Activated naive CD8-positive, alpha-beta T cell treated with anti-CD3 and anti-CD28 coated beads for 36 hours (primary cell): ENCODE measurements at places on chromosomes 3 and 15.

DNA sequence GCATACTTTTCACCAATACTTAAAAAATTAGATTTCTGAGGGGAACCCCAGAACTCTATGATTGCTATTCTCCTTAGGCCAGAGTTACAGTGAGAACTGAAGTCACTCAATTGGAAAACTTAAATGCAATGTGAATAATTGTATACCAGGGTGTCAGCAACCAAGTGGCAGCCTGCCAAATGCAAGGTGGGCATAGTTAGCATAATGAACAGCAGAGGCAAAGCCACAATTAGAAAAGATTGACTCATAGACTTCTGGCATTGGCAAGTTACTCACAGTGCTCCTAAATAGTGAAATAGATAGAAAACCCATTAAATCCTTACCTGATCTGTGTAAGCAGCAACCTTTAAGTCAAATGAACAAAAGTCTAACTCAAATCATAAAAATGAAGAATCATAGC, 94.9 kb downstream of the BCHE start:
- DNase-seq, result no peak

- DNase-seq, result no peak
These were observed 793.5 kb downstream of the ROBO1 start for GRCh38 chr3:78974181-78974790.

- peak; percentile 45 for DNase-seq
These were observed 42.2 kb downstream of the TBC1D2B start for GRCh38 chr15:78035321-78035751.

GRCh38 chr15:78567531-78567930, 2.2 kb downstream of the CHRNA5 start:
- DNase-seq, result no peak

- no peak for DNase-seq
These were observed 43.0 kb downstream of the VGLL4 start for GRCh38 chr3:11600501-11601282.

GRCh38 chr3:192825657-192826200, 91.9 kb downstream of the MB21D2 start:
- DNase-seq, result no peak

DNA sequence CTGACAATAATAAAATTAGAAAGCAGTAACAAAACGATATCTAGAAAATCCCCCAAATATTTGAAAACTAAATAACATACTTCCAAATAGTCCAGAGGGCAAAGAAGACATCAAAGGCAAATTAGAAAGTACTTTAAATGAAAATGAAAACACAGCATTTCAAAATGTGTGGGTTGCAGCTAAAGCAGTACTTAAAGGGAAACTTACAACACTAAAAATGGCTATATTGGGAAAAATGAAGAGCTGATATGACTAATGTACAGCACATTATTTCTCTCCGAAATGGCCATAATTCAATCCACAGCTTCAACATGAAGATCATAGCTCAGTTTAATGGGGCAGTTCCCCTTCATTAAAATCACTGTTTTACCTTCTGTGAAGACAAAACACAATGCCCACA, 71.9 kb downstream of the FBXL22 start:
- no peak for DNase-seq

DNA sequence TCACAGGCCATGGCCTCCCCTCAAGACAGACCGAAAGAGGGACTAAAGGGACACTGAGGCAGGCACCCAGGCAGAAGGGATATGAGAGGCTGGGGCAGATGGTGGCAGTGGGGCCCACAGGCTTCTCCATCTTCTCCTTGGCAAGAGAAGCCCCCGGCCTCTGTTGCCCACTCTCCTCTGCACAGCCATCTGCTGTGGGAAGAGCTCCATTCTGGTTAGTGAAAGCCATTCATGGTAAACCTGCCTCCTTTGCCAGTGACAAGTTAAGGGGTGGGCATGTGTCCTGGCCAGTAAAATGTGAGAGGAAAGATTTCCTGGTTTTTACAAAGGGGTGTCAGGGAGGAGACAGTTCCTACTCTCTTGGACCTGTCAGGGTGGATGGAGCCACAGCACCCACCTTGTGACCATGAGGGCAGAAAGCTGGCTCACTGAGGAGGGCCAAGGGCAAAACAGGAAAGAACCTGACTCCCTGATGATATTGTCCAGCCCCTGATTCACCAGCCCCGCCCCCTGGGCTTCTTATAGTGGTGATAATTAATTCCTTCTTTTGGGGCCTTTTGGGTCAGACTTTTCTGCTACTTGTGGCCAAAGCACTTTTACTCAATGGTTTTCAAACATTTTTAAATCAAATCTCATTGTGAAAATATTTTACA, 130.4 kb upstream of the SMAD3 start:
- DNase-seq, result no peak

GRCh38 chr3:3286014-3286413, 106.5 kb upstream of the CRBN start:
- no peak for DNase-seq

DNA sequence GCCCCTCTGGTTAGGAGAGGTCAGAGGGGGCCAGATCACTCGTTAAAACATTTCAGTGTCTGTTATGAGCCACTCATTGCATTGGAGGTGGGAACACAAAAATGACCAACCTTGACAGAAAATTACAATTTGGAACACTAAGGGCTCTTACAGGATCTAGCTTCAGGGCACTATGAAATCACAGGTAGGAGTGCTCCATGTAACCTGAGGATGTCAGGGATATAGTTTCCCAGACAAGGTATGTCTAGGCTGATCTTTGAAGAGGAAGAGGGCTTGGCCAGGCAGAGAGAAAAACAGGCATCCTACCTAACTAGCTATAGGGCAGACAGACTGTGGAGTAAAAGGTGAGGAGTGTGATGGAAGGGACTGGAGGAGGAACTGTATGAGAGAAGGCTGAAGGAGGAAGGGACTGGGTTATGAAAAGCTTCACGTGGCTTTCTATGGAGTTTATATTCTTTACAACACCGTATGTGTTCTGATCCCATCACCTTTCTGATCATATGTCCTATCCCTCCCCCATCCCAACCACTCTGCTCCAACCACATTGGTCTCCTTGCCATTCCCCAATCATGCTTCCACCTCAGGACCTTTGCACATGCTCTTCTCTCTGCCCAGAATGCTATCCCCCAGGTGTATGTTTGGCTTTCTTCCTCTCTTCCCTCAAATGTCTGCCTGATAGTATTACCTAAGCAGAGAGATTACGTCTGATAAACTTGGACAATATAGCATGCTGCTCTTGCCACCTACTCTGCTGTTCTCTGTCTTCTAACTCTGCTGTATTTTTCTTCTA, 88.2 kb downstream of the CCR1 start:
- no peak for DNase-seq

GRCh38 chr3:111923806-111924205, 55.0 kb upstream of the ABHD10 start:
- DNase-seq, result no peak

DNA sequence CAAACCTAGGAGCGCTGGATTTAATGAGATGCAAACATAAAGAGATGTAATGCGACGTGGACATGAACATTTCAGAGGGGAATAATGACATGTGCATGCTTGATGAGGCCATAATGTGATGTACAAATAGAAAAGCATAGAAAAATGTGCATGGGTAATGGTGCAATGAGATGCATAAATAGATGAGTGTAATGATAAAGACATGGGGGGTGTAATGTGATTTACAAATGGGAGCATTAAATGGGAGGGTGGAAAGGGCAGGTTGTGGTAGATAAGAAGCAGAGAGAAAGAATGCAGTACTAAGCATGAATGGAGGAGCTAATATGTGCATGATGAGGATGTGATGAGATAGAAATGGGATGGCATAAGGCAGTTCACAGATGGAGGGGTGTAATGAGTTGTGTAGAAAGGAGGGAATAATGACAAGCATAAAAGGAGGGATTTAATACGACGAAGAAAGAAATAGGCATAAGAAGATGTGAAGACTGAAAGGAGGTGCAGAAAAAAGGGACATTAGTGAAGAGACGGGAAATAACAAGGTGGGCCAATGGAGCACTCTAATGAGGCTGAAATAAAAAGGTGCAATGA, 137.5 kb upstream of the CCNL1 start:
- no peak for DNase-seq

- peak; percentile 54 for DNase-seq
These were observed at the start of gene CPLX3 for GRCh38 chr15:74826364-74826819. Gene CPLX3, plus strand, starts transcription at chr15:74826627. Its CDS starts 77 bp downstream, at chr15:74826704.

GRCh38 chr3:78201091-78201490, 1161.2 kb downstream of the ROBO2 start:
- DNase-seq, result no peak

DNA sequence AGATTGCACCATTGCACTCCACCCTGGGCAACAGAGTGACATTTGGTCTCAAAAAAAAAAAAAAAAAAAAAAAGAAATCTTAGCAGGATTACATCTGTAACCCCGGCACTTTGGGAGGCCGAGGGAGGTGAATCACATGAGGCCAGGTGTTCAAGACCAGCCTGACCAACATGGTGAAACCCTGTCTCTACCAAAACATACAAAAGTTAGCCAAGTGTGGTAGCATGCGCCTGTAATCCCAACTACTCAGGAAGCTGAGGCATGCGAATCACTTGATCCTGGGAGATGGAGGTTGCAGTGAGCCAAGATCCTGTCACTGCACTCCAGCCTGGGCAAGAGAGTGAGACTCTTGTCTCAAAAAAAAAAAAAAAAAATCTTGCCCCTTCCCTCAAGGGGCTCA, 40.4 kb downstream of the LIPC start:
- DNase-seq, result no peak

- no peak for DNase-seq
These were observed 44.9 kb upstream of the TSEN2 start for GRCh38 chr3:12439161-12439940.

GRCh38 chr3:62529230-62529629, 155.9 kb upstream of the FEZF2 start:
- DNase-seq, result peak; percentile 6

- DNase-seq, result no peak
These were observed 78.4 kb downstream of the NR2E3 start for GRCh38 chr15:71888797-71889196.

DNA sequence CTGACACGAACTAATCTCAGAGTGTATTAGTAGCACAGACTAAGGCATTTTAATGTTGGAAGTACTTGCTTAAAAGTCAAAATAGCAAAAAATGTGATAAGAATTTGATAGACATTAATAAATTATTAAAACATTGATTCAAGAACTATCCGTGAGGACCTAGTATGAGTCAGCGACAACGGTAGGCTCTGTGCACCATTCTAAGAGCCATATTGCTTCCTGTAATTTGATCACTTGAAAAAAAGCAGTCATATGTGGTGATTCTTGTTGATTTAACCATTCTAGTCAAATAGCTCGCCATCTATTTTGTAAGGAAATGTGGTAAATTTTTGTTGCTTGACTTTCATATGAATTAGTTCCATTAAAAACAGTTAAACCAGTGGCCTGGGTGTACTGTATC, 534.9 kb upstream of the ARRDC4 start:
- DNase-seq, result no peak

DNA sequence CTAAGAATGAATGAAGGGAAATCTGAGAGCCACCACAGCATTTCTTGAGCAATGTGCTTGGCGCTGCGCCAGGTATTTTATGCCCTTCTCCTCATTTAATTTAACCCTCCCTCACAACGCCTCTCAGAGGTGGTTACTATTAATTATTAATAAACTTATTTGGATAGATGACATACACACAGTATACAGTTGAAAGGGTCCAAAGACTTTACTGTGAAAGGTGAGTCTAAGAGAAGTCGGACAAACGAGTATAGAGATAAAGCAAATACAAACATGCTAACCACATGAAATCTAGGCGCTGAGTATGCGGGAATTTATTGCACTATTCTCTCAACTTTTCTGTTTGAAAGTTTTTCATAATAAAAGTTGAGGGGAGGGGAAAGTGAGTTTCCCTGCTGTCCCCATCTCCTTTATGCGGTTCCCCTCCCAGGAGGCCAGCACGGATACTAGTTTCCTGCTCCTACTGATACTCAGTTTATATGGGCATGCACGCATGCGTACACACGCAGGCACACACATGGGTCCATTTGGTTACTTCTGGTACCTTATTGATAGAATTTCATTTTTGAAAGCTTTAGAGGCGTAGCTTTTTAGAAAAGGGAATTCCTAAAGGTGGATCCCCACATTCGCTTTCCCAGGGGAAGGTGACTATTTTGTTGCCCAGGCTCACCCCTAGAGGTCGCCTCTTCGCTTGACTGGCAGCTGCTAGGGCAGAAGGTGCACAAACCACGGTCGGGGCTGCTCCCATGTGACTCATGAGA, 28.5 kb upstream of the KCTD6 start:
- DNase-seq, result peak; percentile 76

DNA sequence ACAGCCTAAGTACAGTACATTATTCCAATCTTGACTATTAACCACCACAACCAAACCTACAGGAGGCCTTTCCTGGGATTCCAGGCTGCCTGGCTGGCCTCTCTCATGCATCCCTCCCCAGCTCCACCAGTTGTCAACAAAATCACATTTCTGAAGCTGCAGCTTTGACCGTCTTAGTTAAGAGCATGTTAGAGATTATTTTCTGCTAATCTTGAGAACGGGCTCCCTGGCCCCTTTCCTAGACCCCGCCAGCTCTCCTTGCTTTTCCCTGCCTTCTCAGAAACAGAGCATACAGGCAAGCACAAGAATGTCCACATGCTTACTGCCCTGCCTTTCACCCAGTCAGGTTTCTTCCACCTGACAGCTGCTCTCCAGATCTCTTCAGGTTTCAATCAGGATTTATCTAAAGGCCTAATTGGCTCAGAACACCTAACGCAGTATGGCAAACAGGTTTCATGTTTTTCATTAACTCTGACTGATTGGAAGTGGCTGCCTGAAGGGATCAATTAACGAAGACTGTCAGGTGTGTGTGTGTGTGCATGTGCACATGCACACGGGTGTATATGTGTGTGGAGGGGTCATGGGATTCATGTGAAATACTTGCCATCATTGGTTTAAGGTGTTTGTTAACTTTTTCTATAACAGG, 12.3 kb downstream of the KY start:
- DNase-seq, result no peak

DNA sequence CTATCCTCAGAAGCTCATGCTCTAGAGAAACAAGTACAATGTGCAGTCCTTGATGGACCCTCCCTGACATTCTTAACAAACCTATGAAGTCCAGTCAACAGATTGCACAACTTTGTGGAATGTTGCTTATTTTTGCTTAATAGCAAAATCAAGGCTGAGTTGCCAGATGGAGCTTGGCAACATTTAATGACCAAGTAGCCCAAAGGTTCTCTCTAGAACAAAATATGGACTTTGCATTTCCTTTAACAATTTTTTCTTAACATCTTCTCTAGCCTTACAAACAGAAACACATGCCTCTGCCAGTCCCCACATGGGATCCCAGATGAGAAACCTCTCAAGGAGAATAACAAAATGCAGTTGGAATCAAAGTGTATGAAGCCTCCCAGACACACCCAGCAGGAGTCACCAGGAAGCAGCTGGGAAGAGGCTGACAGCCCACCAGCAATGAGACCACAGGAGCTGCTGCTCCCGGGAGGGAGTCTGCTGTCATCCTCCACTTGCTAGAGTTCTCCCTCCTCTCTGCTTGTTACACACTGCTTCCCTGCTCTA, 422.5 kb upstream of the CDIN1 start:
- DNase-seq, result no peak

DNA sequence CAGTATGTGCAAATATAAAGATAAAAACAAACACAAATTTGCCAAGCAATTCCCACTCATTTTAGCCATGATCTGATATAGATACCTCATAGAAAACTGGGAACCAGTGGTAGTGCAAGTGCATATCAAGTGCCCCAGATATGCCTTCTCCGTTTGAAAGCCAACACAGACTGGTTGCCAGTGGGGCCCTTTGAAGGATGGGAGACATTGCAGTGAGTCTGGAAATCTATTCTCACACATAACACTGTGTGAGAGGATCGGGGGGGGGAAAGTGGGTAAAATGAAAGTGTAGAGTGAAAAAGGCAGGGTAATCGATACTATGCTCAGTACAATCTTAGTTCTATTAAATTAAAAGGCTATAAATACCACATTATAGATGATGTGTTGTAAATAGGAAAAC, 83.0 kb downstream of the CBLB start:
- no peak for DNase-seq

GRCh38 chr3:51057121-51057520, 328.0 kb upstream of the MANF start:
- no peak for DNase-seq
